ENCODE measurements at places on chromosomes 3 and 15.
A peak's percentile ranks its signal among the peaks of the same experiment; 100 is the strongest.

DNA sequence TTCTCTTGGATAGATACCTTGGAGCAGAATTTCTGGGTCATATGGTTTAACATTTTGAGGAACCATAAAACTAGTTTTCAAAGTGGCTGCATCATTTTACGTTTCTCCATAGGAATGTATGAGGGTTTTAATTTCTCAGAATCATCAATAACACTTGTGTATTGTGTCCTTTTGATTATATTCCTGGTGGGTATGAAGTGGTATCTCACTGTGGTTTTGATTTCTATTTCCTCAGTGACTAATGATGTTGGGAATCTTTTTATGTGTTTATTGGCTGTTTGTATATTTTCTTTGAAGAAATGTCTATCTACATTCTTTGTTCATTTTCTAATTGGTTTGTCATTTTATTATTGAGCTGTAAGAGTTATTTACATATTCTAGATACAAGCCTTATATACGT is 28.8 kb downstream of the CDIN1 start:
- DNase-seq = no peak

- no peak for DNase-seq
Observed at GRCh38 chr15:60937278-60937677, 291.8 kb downstream of the RORA start.

DNA sequence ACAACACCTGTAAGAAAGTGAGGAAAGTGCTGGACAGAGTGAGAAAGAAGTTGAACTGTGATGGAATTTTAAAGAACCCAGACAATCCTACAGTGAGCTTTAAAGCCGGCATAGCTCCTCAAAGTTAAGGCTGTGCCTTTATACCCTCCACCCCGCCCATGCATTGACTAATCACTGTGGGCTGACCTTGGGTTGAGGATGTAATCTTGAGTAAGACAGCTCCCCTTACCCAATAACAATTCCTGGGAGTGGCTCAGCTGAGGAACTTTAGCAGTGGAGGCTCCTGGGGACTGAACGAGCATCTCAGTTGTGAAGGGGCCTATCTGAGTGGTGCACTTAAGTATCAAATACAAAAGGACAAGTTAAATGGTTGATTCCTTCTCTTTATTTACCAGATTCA is 35.7 kb upstream of the ZNF770 start:
- DNase-seq = no peak

DNA sequence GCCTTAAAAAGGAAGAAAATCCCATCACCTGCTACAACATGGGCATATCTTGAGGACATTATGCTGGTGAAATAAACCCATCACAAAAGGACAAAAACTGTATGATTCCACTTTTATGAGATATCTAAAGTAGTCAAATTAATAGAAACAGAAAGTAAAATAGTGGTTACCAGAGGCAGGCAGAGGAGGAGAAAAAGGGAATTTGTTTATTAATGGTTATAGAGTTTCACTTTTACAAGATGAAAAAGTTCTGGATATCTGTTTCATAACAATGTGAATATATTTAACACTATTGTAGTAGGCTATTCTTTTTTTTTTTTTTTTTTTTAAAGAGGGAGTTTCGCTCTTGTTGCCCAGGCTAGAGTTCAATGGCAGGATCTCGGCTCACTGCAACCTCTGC is 40.4 kb downstream of the DPH3 start:
- no peak for DNase-seq

DNA sequence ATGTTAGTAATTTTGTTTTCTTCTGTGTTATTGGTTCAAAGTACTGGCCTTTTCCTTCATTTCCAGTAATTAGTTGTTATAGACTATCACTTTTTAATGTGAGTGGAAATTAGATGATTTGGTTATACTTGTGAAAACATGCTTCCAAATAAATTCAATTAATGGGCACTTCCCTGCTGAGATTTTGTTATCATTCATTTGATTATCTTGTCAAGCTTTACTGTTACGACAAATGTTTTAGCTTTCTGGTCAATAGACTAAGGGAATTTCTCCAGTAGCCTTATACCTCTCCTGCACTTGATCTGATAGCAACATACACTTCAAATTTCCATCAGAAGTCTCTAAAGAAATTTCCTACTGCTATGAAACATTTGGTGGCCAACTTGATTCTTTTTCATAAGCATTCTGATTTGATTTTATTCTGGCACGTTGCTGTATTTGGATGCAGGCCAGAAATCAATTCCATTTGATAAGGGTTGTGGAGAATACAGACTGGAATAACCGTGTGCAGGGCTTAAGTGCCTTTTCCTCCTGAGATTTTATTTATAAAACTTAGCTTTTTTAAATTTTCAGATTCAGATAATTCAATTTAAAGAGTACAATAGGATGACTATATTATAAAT is 573.8 kb upstream of the NAALADL2 start:
- no peak for DNase-seq

GRCh38 chr15:41258750-41259471 is 27.8 kb downstream of the CHP1 start:
- no peak for DNase-seq

DNA sequence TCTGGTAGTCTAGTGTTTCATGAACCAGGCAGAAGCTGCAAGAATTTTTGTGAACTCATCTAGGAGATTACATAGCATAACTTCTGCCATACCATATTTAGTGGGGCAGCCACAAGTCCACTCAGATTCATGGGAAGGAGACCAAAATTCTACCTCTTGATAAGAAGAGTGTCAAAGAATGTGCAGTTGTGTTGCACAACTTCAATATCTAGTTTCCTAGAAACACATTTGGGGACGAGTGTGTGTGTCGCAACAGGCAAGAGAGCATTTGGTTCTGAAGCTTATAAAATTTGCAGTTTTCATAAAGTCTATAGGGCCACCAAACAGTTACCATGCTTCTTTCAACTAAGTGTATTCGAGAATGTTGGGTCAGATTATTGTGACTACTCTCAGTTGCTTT is 115.3 kb downstream of the KCNH8 start:
- no peak for DNase-seq

GRCh38 chr15:91049378-91050127 is 27.2 kb upstream of the VPS33B start:
- DNase-seq = peak; percentile 7

GRCh38 chr15:45199136-45199810 is 11.5 kb upstream of the SHF start:
- no peak for DNase-seq

DNA sequence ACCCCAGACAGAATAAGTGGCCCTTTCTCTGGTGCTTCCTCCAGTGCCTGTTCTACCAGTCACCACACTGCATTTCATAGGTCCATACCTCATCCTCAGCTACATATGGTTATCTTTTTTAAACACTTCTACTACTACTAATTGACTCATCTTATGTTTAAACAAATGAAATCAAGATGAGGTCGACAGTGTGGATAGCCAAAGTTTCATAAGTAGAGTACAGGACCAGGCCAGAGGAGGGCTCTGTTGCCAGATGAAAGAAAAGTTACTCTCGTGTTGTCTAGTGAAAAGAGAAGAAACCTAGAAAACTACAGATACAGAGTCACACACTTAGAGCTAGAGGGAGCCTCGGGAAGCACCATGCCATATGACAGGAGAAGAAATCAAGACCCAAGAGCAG is 296.1 kb downstream of the VPS13C start:
- no peak for DNase-seq

GRCh38 chr3:143848704-143849103 is 436 bp upstream of the SLC9A9 start:
- no peak for DNase-seq

- DNase-seq = no peak
Observed at GRCh38 chr3:49164983-49165720, 979 bp downstream of the CCDC71 start.

DNA sequence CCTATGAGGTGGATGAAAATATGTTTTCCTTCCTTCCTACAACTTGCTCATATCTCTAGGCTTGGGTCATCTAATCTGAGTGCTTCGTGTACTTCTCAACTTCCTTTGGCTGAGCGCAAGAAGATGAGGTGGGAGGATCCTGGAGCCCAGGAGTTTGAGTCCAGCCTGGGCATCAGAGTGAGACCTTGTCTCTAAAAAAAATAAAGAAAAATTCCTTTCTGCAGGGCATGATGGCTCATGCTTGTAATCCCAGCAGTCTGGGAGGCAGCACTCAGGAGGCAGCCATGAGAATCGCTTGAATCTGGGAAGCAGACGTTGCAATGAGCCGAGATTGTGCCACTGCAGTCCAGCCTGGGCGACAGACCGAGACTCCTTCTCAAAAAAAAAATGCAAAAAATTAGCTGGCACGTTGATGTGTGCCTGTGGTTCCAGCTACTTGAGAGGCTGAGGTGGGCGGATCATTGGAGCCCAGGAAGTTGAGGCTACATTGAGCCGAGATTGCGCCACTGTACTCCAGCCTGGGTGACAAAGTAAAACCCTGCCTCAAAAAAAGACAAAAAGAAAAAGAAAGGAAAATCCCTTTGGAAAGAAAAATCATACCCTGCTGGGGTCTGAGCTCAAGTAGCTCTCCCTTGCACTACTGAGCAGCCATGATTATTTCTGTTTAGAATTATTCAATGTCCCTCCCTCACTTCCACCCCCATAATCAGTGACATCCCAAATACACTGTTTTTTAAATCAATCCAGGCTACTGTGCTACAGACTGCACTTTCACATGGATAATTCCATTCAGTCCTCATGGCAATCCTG is 28.0 kb upstream of the RAB11A start:
- no peak for DNase-seq

- DNase-seq = no peak
Observed at GRCh38 chr3:128849911-128850455, 29.4 kb upstream of the ACAD9 start.

DNA sequence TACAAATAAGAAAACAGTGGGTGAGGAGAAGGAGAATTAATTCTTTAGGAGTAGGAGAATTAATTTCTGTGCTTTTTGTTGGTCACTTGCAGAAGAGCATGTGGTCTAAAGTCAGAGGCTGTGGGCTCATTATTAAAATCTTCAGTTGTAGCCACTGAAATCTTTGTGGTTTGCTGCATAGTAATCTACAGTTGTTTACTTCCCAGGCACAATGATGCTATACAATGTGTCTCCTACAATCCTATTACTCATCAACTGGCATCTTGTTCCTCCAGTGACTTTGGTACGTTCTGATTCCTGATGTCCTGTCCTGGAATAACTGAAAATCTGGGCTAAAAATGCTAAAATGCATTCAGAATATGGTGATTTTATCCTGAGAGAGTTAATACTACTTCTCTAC is 21.0 kb downstream of the IFT122 start:
- DNase-seq = no peak

DNA sequence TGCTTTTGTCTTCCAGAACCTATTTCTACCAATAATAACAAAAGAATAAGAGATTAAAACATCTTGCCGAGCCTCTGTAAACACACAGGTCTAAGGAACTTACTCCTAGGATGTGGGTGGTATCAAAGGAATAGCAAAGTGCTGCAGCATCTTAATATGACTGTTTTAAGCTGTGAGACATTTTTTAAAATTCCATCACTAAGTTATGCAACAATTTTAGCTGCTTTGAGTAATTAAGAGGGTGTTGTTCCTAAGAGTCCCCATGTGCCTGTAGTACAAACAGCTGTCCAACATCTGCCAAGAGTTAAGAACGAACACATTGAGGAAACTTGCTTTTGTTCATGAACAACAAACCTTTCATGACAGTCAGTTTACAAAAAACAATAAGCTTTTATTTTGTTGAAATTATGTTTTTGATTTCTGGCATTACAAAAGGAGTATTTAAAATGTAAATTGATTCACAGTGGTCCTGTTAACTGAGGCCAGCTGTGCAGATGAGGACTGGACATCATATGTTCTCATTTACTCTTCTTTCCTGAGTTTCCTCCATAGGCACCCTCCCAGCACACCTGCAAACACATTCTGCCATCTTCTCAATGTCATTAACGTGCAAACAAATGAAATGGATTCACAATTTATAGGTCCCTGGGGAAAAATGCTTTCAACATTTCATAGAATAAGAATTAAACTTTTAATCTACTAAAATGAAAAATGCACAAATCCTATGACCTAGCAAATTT is 337.3 kb upstream of the ARHGEF26 start:
- DNase-seq = no peak

- no peak for DNase-seq
Observed at GRCh38 chr3:63015614-63016309, 140.5 kb upstream of the CADPS start.

- no peak for DNase-seq
Observed at GRCh38 chr3:172305552-172305951, 142.7 kb downstream of the GHSR start.

- no peak for DNase-seq
Observed at GRCh38 chr3:65894679-65895453, 143.9 kb downstream of the MAGI1 start.

- no peak for DNase-seq
Observed at GRCh38 chr15:40006646-40007045, 32.3 kb downstream of the SRP14 start.

GRCh38 chr3:108021131-108021530 is 69.7 kb downstream of the CD47 start:
- no peak for DNase-seq

All from activated naive CD8-positive, alpha-beta T cell treated with anti-CD3 and anti-CD28 coated beads, Interleukin-2, amount 50 U/mL, for 16 hours (primary cell).